Activated naive CD8-positive, alpha-beta T cell treated with anti-CD3 and anti-CD28 coated beads, Interleukin-2, amount 10 ng/mL, durations not matched to agents 7 days and 5 days (primary cell): ENCODE measurements at places on chromosomes 16 and 17. TPM values are rescaled to one million over a fixed set of nuclear protein-coding genes. Genes with fewer than 3 reads are reported as not detected.

The CA4 gene
- not detected for total RNA-seq

The HOXB7 gene
- 0.80 TPM for total RNA-seq

DNA sequence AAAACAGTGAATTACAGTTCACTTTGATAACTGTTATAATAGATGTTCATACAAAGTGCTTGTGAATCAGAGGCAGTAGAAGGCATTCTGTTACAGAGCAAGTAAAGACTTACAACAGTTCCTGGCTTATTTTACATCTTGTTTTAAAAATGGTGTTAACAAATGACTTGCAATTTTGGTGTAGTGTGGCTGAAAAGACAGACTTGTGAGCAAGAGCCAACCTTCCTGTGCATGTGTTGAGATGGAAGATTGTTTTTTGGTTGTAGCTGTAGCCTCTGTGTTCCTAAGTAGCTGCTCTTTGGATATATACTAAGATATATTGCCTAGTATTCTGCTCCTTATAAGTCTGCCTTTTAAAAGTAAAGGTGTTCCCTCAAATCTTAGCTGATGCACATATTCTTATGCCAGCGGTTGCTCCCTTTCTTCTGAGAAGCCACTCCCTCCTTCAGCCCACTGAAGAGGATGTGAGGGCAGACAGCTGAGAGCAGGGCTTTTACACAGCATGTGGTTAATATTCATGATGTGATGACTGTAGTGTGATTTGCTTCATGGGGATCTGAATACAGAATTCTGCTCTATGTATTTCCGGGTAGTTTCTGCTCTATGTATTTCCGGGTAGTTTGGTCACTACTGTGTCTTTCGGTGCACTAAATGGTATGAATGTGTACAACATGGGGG lies 182.3 kb downstream of the PHKB start:
- DNase-seq = no peak

DNA sequence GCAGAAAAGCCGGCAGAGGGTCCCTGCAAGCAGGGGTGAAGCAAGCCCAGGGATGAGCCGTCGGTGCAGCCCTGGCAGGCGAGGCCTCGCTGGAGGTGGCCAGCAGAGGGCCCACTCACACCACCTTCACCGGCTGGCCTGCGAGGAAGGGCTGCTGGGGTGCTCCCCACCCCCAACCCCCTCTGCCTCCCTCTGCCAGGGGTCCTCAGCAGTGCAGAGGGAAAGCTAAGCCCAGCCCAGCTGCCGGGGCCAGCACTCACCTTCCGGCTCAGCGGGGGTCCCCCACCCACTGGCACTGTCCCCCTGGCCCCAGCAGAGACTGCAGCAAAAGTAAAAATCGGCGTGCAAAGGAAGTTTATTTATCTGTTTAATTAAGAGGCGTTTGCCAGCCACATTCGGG lies 113.4 kb downstream of the ENGASE start:
- no peak for DNase-seq

- no peak for DNase-seq
These were observed 44.9 kb downstream of the SSH2 start for GRCh38 chr17:29885031-29885640.

DNA sequence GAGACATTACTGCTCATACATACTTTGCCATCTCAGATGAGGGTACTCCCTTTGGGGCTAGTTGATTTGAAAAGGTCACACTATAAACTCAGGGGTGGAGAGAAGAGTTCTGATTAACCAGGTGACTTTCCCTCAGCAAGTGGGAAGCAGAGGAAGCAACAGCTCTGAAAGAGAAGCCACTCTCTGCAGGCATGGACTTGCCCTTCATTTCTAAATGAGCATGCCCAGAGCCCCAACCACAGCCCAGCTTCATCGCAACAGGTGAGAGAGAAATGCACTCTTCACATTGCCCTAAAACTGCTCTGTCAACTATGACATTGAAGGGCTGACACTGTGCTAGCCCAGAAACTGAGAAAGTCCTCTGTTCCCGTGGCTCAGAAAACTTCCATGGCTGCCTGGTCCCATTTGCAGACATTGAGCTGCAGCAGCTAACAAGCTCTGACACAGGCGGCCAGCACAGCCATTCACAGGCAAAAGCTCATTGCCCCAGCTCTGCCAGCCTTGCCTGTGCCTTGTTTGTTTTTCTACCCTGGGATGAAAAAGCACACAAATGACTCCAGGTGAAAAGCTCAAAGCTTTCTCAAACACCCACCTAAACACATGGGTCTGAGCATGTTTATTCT lies 419.8 kb upstream of the DYNLRB2 start:
- DNase-seq = no peak

GRCh38 chr17:7232114-7232513 lies 2.2 kb downstream of the DVL2 start:
- no peak for DNase-seq

DNA sequence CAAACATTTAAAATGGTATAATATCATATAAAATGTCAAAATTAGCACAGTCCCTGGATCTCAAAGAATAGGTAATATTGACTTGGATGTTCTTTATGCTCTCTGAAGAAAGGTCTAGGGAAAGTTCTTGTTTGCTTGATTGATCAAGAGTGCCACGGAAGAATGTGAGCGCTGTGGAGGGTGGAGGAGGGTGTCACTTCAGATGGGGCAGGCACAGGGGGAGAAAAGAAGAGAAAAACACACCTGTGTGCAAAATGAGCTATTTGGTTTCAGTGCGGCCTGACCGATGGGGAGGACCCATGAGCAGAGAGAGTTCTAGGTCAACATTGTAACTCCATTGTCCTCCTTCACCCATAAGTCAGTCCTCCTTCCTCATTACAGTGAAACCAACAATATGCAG lies 8.8 kb upstream of the VPS4A start:
- no peak for DNase-seq

- no peak for DNase-seq
These were observed 18.9 kb upstream of the CACNA1H start for GRCh38 chr16:1133810-1134520.

GRCh38 chr17:56136301-56136700 lies 17.0 kb upstream of the ANKFN1 start:
- DNase-seq = no peak

- no peak for DNase-seq
These were observed 206.7 kb downstream of the SHISA9 start for GRCh38 chr16:13108126-13108525.

DNA sequence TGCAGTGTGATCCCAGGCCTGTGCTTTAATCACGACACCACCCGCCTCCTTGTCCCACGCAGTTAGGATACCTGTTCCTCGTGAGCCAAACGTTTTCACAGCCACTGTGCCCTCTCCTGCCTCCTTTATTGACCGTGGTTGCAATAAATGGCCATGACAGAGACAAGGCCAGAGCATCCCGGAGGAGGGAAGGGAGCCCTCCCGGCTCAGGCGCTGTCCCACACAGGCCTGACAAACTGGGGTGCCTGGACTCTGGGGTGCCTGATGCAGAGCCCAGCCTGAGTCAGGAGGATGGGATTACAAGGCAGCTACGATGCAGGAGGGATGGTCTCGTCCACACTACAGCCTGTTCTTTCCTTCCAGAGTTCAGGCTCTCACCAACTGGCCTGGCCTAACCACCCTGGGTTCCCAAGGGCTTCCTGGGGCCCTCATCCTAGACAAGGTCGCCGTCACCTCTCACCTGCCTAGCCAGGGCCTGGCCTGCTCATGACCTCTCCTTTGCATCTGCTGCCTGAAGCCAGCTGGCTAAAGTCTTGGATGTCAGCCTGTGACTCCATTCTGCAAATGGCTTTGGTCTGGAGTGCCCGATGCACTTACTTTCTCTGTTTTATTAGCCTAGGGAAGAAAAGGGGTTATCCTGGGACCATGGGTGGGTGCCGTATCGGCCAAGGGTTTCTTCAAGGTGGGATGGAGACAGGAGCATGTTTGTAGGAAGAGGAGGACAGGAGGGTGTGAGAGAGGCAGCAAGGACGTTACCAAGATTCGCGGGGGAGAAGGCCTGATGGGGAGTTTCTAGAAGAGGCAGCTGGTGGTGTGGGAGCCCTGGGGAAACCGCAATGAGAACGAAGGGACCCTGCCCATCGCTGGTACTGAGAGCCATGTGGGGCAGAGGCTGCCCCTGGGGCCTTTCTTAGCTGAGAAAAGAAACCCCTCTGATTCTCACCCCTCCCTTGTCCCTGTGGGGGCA lies 234.3 kb upstream of the TNRC6C start:
- DNase-seq = no peak

DNA sequence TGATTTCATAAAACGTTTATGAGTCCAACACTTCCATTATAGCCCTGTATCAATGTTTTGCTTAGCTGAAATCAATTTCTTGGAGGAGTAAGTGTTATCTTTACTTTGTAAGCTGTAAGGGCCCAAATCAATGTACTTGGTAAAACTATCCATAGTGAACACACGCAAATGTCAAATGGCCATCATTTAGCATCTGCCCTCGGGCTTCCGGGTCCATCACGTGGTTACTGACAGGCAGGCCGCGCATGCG lies 687 bp upstream of the NARF start:
- no peak for DNase-seq
